ENCODE measurements at places on chromosomes 6 and 20.

GRCh38 chr6:166105341-166106075 is 62.1 kb downstream of the TBXT start:
- DNase-seq: no peak

GRCh38 chr20:25076731-25077609 is 5.0 kb downstream of the VSX1 start:
- DNase-seq: no peak

DNA sequence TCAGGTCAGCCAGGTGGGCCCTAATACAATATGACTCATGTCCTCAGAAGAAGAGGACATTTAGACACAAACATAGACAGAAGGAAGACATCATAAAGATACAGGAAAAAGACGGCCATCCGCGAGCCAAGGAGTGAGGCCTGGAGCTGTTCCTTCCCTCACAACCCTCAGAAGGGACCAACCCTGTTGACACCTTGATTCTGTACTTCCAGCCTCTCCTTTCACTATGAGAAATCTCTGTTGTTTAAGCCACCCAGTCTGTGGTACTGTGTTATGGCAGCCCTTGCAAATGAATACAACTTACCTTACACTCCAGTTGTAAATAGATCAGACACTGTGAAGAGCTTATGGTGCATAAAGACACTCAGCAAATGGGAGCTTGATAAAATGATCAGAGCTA is 199.7 kb downstream of the SAMD5 start:
- no peak for DNase-seq

DNA sequence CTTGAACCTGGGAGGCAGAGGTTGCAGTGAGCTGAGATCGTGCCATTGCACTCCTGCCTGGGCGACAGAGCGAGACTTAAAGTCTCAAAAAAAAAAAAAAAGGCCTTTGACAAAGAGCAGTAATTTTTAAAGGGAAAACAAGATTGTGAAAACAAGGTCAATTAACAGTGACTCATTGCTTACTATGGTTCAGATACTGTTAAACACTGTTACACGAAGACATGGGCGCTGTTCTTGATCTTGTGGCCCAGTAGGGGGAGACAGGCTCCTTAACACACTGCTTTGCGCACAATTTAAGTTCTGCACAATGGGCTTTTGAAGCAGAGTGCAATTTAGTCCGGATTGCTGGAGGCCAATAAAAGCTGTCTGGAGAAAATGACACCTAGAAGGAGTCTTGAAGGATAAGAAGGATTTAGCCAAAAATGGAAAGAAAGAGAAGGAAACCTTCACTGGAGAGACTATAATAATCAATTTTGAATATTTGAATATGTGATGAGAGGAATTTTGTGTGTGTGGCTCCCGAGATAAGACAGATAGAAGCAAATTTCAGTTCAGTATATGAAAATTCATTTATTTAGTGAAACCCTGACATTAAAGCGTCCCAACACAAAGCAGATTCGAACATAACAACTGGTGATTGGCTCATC is 6.0 kb upstream of the LATS1 start:
- DNase-seq: no peak

DNA sequence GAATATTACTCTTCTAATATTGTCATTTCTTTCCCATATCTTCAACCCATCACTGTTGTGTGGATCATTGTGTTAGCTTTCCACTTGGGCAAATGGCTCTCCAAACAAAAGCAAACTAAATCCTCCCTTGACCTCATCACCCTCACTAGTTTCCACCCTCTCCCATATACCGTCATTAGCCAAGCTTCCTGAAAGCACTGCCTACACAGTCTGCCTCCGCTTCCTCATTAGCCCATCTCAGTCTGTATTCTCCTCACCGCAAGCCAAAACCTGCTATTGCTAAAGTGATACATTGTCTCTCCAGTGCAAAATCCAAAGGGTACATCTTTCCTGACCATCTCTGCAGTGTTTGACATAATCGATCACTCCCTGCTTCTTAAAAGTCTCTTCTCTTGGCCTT is 212.6 kb downstream of the CLIC5 start:
- no peak for DNase-seq

GRCh38 chr6:139354189-139354588 is 20.3 kb downstream of the CITED2 start:
- DNase-seq: no peak

DNA sequence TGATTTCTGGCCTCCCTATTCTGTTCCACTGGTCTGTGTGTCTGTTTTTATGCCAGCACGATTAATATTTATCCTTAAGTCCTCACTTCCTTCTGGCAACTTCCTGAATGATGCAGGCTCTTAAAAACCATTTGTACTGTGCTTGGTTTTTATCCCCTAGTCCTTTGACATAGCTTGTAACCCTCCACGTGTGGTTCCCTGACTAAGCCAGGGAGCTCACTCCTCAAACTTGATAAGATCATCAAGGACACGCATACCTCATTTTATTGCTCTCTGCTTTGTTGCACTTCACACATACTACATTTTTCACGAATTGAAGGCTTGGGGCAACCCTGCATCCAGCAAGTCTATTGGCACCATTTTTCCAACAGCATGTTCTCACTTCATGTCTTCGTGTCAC is 166.4 kb upstream of the UST start:
- DNase-seq: no peak

- no peak for DNase-seq
These were observed 42.2 kb downstream of the NFATC2 start for GRCh38 chr20:51500311-51500710.

GRCh38 chr6:101779051-101779844 is 385.7 kb downstream of the GRIK2 start:
- DNase-seq: no peak

- no peak for DNase-seq
These were observed 3.3 kb downstream of the KCNS1 start for GRCh38 chr20:45097485-45098102.

GRCh38 chr20:7505152-7505834 is 435.0 kb downstream of the HAO1 start:
- DNase-seq: no peak

- DNase-seq: no peak
These were observed 5.8 kb upstream of the SLC52A3 start for GRCh38 chr20:774016-774659.

GRCh38 chr20:1672728-1673127 is 15.1 kb upstream of the SIRPG start:
- no peak for DNase-seq

DNA sequence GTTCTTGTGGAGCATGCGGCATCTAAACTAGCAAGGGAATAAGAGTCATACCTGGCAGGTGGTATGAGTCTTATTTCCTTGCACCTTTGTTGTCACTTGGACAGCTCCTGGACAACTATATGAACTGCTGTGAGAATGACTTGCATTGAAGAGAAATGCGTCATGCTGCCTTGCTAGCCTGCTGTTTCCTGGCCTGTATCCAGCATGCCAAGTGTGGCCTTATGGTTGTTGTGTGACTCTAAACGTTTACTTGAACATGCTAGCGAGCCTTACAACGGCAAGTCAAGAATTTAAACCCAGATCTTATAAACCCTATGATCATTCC is 90.4 kb downstream of the CEP162 start:
- no peak for DNase-seq

DNA sequence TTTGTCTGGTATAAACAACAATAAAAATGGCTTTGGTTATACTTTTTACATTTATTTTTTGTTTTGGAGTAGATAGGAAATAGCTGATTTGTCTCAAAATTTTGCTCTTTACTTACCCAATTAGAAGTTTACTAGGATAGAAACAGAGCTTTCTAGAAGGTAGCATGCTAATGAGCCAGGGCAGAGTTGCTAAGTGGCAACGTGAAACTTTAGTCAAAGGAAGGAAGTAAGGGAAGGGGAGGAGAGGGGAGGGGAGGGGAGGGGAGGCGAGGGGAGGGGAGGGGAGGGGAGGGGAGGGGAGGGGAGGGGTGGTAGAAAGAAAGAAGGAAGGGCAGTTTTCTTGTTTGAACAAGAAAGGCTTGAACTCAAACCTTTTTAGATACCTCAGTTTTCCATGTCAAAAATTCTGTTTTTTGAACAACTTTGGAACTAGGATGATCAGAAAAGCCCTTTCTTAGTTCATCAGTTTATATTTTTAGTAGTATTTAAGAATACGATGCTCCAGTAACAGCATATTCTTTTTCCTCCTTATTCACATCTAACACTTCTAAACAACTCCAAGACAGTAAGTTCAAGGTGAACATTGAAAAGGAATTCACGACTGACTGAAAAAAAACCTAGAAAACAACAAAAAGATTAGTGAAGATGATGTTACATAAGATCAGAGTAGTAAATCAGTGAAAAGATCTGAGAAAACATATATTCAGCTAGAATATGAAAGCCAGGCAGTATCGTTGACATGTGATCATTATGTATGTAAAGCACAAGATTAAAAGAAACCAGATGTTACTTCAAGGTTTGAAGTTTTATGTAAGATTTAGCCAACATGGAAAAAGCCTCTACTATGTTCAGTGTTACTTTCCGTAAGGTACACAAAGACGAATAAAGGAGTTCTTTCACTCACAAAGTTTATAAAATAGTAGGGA is 263.4 kb downstream of the ARHGAP18 start:
- no peak for DNase-seq

DNA sequence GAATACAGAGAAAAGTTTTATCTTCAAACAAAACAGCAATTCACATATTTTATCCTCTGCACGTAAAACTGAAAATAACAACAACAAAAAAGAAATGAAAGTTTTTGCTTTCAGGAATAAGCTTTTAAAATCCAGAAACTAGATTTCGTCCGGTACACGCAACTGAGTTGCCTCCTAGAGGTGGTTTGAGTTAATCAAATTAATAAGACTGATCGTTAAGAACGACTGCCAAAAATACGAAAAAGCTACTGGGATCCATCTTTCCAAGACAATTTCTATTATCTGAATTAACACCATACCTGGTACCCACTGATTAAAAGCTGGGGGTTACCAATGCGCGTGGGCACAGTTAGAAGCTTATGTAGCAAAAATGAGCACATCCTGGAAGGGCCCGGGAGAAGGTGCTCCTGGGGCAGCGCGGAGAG is 669 bp downstream of the PDCD2 start:
- no peak for DNase-seq

- no peak for DNase-seq
These were observed 38.5 kb downstream of the DLGAP4 start for GRCh38 chr20:36344517-36345132.

DNA sequence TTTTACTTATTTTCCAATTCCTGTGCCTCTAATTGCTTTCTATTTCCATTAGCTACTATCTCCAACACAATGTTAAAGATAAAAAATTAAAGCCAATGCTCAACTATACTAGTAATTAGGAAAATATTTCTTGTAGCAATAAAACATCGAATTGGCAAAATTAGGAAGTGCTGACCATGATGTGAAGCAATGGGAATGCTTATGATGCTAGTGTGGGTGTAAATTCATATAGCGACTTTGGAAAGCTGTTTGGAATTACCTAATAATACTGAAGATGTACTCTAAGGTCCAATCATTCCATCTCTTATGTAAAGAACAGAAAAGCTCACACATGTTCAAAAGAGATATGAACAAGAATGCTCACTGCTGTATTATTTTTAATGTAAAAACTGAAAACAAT is 78.2 kb downstream of the UBE3D start:
- no peak for DNase-seq

DNA sequence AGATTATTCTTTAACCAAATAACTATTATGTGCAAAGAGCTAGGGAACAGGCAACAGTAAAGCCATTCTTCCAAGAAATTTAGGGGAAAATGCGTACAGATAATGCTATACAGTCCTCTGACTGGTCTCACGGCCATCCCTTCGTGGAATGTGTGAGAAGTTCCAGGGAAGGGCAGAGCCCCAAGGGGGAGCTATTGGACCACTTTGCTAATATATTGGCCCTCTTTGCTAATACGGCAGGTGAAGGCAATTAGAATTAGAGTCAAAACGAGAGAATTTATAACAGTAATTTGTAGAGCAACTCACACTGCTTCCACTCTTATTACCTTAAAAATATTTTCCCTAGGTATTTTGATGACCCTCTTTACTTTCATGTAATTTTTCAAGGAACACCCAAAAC is 140.4 kb downstream of the IMPG1 start:
- no peak for DNase-seq

DNA sequence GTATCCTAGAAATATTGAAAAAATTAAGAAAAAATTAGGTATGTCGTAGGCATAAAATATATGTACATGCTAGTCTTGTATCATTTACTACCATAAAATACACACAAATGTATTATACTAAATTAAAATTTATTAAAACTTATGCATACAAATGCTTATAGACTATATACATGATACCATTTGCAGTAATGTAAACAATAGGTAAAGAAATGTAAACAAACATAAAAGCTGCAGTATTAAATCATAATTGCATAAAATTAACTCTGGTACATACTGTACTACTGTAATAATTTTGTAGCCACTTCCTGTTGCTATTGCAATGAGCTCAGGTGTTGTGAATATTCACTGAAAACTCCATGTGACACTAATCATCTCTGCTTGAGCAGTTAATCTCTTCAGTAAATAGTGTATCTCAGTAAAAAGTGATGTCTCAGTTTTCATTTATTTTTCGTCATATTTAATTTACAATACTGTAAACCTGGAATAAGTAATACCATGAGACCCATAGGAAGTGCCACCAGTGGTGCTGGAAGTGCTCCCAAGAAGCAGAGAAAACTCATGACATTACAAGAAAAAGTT is 29.3 kb downstream of the RALGAPB start:
- DNase-seq: peak; percentile 10

- DNase-seq: no peak
These were observed 107.2 kb downstream of the ATP9A start for GRCh38 chr20:51660672-51661608.

DNA sequence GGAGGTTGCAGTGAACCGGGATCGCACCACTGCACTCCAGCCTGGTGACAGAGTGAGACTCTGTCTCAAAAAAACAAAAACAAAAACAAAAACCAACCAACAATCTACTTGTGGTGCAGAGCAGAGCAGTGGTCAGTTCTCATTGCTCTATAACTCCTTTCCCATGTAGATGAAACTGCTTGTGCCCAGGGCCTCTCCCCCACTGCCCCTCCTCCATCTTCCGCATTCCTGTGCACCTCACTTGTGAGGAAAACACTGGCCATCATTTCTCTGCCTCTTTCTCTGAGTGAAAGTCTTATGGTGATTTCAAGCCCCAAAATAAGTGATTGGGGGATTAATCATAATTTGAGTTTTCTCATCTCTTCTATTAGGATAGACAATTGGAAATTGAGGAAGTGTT is 63.9 kb upstream of the GLP1R start:
- no peak for DNase-seq

DNA sequence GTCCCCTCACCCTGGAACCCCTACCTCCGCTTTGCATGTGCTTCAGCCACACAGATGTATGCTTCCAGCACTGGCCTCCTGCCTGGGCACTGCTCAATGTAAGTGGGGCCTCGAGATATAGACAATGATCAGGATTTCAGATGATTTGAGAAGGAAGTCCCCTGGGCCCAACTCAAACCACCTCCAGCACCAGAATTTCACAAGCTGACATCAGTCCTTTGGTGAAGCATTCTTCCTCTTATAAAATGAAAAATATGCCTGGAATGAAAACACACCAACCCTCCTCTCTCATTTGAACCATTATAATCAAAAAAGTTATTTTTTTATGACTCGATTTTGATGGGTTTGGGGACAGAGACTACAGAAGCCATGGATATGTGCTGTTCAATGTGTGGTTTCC is 48.5 kb downstream of the BTBD3 start:
- DNase-seq: no peak

GRCh38 chr20:17627101-17627955 is 54.7 kb downstream of the RRBP1 start:
- DNase-seq: no peak

GRCh38 chr6:163771180-163771579 is 356.7 kb downstream of the QKI start:
- no peak for DNase-seq
